Small intestine (tissue), 16 donors: ENCODE measurements at places on chromosomes 1 and 21. TPM values are rescaled to one million over a fixed set of nuclear protein-coding genes. Genes with fewer than 3 reads are reported as not detected.

WNT2B gene
- 3.6 TPM for polyA plus RNA-seq

CAMSAP2 gene
- 3.0 TPM for polyA plus RNA-seq

LCE6A gene
- not detected for polyA plus RNA-seq

GBP6 gene
- polyA plus RNA-seq: 0.27 TPM

BEND5 gene
- polyA plus RNA-seq: 4.7 TPM

DNA sequence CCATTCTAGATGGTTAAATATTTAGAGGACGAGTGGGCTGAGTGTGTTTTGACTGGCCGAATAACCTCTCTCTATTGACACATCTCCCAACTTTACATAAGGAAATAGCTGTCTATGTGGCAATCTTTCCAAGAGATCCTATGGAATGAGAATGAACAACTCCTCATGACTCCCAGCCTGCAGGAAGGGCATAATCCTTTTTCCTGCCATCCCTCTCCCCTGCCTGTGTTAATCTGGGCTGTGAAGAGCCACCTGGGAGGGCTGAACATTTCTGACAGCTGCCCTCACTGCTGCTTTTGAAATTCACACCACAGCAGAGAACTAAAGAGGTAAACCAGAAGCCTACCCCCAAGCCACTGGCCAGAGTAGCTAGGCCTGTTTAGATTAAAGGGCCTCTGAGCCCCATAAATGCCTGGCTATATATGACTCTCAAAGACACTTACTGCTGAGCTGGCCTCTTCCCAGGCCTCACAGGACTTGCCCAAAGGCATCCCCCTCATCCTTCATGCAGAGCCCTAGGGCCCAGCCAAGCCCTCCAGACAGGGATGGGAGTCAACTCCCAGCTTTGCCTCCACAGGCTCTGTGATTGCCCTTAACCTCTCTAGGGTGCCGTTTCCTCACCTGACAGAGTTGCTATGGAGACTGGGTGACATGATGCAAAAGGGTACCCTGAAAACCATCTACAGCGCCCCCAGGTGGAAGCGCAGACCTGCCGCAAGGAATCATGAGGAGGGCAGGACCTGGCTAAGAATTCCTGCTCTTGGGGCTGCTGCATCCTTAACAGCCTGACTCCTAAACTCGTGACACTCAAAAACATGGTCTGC is 42.0 kb upstream of the LDLRAP1 start:
- DNase-seq: peak; percentile 62
- H3K4me1 ChIP-seq: peaks cover 31% of the 10 kb centered on the region
- no peak overlapping the region for H3K4me3 ChIP-seq
- no peaks in the 10 kb centered on the region for H3K27me3 ChIP-seq
- no peaks in the 10 kb centered on the region for H3K36me3 ChIP-seq

DNA sequence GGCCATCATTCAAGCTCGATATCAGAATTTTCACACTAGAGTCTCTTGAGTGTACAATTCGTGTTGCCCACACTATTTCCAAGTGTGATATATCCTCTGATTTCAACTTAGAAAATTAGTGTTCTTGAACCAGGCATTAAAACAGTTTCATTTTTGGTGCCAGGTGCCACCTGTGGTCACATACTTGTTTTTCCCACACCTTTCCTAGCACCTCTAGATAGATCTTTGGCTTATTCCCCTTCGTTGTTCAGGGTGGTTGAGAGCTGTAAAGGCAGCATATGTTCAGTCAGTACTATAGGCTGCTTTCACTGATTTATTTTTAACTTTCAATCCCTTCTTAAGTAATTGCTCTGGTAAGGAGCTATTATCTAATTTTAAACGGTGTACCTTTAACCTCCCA is 131.1 kb downstream of the NEK7 start:
- no peaks in the 10 kb centered on the region for H3K27me3 ChIP-seq
- DNase-seq: no peak
- no peaks in the 10 kb centered on the region for H3K4me1 ChIP-seq
- H3K36me3 ChIP-seq: no peaks in the 10 kb centered on the region
- no peak overlapping the region for H3K27ac ChIP-seq
- no peak overlapping the region for H3K4me3 ChIP-seq

DNA sequence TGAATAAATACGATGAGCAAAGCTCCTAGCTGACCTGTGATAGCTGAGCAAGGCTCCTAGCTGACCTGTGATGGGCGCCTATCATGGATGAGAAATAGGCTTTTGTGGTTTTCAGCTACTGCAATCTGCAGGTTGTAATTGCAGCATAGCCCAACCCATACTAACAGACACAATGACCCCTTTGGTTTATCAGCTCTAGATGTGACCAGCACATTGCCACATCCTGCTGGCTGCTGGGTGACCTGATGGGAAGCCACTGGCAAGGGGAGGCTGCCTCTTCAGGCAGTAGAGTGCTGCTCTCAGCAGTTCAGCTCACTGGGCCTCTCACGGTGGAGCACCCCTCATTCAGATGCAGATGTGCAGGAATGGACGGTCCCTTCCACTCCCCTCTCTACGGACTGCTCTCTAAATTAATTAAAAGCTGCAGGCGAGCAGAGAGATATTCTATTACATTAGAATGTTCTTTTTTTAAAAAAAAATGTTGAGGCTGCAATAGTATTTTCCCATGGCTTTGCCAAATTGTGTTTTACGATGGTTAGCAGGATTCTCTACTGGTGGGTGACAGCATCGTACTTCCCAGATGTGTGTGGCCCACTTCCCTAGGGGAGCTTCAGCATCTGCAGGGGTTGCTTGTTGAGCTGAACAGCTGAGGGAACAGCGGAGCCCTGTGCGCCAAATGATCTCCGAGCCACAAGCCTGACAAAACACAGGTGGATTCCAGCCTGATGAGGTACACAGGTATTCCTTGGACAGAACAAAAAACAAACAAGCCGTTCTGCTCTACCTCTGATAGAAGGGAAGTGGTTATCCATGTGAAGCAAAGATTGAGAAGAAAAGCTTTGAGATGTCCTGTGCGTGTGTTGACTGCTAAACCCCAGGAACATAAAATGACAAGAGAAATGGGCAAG is 65.0 kb downstream of the SYT6 start:
- no peak overlapping the region for H3K27ac ChIP-seq
- H3K4me3 ChIP-seq: no peak overlapping the region

- H3K4me3 ChIP-seq: no peak overlapping the region
- H3K27me3 ChIP-seq: no peaks in the 10 kb centered on the region
- no peaks in the 10 kb centered on the region for H3K36me3 ChIP-seq
Measured at GRCh38 chr1:222769971-222770620, 33.1 kb downstream of the FAM177B start.

DNA sequence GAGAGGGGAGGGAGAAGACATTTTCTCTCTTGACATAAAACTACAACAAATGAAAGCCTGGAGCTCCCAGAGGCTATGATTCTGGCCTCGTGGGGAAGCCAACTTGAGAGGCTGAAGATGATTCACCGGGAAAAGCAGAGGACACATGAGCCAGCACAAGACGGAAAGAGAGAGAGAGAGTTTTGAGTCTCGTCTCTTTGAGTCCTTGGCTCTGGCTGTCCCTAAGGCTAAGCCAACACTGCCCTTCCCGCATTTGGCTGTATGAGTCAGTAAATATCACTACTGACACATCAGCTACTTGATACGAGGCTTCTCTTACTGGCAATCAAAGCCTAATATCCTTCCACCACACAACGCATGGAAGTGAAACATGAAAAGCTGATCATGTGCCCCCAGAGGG is 95.5 kb downstream of the GRIK3 start:
- no peak overlapping the region for H3K27ac ChIP-seq
- no peak for DNase-seq
- H3K36me3 ChIP-seq: no peaks in the 10 kb centered on the region
- no peak overlapping the region for H3K4me3 ChIP-seq
- H3K27me3 ChIP-seq: peaks cover 11% of the 10 kb centered on the region

DNA sequence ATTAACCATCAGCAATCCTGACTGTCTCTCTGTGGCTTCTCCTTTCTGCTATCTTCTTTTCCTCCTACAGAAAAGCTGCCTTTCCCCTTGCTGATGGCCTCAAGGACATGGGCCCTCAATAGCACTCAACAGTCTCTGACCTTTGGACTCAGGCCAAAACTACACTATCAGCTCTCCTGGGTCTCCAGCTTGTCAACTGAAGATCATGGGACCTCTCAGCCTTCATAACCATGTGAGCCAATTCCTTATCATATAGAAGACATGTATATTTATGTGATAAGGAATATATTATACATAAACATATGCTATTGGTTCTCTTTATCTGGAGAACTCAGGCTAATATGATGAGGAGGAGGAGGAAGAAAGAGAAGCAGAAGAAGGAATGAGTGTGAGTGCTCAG is 91.8 kb upstream of the GJB5 start:
- no peaks in the 10 kb centered on the region for H3K4me1 ChIP-seq
- H3K27ac ChIP-seq: no peak overlapping the region
- no peak overlapping the region for H3K4me3 ChIP-seq
- no peak for DNase-seq
- no peaks in the 10 kb centered on the region for H3K27me3 ChIP-seq

- peaks cover 7% of the 10 kb centered on the region for H3K4me1 ChIP-seq
- no peaks in the 10 kb centered on the region for H3K36me3 ChIP-seq
- no peak overlapping the region for H3K27ac ChIP-seq
- DNase-seq: peak; percentile 50
- H3K27me3 ChIP-seq: no peaks in the 10 kb centered on the region
Measured at GRCh38 chr21:44940116-44940631, 345 bp downstream of the SLX9 start.

DNA sequence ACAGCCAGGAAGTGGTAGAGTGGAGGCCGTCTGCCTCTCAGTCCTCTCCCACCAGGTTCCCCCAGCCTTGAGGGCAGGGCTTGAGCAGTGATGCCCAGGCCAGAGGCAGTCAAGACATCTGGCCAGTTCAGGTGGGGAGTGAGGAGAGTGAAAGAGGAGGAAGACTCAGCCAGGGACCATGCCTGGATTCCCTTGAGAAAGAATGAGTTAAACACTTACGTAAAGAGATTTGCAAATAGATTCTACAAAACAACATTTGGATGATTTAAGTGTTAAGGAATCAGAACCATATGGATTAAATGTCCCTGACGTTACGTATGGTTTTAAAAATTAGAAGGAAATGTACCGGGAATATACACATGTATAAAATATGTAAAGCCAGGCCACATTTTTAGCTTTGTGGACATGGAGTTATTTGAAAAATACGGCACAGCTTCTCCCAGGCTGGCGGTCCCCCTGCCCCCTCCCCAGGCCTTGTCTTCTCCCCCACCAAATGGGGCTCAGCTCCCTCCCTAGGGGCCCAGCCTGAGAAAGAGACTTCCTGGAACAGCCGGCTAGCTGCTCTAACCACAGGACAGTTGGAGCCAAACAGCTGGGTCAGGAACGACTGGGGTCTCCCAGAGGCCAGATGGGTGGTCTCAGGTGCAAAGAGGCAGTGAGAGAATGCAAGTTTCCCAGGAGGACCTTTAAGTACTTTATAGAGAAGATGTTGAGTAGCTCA is 188.3 kb upstream of the EDN2 start:
- no peak for DNase-seq
- H3K27ac ChIP-seq: no peak overlapping the region
- no peaks in the 10 kb centered on the region for H3K4me1 ChIP-seq
- no peaks in the 10 kb centered on the region for H3K27me3 ChIP-seq
- H3K36me3 ChIP-seq: no peaks in the 10 kb centered on the region
- H3K4me3 ChIP-seq: no peak overlapping the region

- no peak overlapping the region for H3K27ac ChIP-seq
- H3K27me3 ChIP-seq: no peaks in the 10 kb centered on the region
- no peak overlapping the region for H3K4me3 ChIP-seq
- no peaks in the 10 kb centered on the region for H3K4me1 ChIP-seq
Measured at GRCh38 chr21:39258207-39258606, 55.2 kb downstream of the BRWD1 start.

DNA sequence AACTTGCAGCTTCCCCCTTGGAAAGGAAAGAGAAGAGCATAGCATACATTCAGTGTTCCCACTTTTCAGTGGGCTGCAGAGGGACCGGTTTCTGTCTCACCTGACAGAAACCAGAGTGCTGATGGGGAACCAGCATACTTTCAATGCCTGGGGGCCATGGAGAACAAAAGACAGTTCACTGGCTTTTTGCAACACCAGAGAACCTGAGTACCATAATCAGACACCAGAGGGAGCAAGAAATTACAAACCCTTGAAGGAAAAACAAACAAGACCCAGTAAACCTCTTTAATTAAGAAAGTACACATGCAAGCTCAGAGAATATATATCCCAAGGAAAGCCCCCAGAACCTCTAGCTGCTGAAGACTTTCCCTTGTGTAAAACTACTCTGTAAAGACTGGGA is 51.1 kb downstream of the CSMD2 start:
- H3K27me3 ChIP-seq: no peaks in the 10 kb centered on the region

DNA sequence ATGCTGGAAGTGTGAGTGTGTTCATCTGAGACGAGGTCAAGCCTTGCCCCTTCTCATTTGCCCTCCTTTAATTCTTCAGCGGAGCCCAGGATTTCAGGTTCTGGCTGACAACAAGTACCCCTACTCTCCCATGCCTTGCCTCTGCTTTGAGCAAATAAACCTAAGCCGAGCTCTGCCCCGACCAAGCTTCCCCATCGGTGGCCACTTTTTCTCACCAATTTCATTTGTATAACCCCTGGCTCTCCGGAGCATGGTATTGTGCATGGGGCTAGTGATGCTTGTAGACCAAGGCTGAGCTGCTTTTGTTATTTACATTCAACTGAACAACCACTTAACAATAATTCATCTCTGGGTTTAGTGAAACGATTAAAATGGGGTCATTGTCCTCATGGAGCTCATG is 100.2 kb upstream of the RAB3GAP2 start:
- H3K27me3 ChIP-seq: no peaks in the 10 kb centered on the region
- no peak overlapping the region for H3K27ac ChIP-seq
- DNase-seq: no peak

DNA sequence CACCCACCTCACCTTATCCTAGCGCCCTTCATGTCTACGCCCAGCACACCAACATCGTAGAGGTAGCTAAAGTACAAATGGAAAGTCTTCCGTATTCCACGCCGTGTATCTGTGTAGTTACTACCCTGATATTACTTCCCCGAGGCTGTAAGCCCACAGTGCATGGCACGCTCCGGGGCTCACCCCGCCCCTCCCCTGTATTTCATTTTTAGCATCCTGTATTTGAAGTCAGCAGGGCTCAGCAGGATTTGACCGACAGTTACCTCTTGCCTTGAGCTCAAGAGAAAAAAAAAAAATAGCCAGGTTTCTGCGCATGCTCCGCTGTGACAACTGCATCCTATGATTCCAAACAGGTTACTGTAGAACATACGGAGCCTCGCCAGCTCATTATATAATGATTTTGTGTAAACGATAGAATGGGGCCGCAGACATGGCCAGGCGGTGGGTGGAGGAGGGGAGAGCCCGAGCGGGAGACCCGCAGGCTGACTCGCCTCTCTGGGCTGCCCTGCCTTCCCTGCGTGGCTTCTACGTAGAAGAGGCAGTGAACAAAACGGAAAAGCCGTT is 1.3 kb downstream of the ABCG1 start:
- peaks cover 26% of the 10 kb centered on the region for H3K4me1 ChIP-seq
- H3K4me3 ChIP-seq: peak overlapping the region; percentile 83
- H3K27ac ChIP-seq: peak overlapping the region; percentile 88

- H3K4me1 ChIP-seq: peaks cover 37% of the 10 kb centered on the region
- H3K36me3 ChIP-seq: no peaks in the 10 kb centered on the region
- peak; percentile 88 for DNase-seq
- H3K4me3 ChIP-seq: peak overlapping the region; percentile 57
Measured at GRCh38 chr1:2414297-2414958, 2.1 kb upstream of the PEX10 start.

DNA sequence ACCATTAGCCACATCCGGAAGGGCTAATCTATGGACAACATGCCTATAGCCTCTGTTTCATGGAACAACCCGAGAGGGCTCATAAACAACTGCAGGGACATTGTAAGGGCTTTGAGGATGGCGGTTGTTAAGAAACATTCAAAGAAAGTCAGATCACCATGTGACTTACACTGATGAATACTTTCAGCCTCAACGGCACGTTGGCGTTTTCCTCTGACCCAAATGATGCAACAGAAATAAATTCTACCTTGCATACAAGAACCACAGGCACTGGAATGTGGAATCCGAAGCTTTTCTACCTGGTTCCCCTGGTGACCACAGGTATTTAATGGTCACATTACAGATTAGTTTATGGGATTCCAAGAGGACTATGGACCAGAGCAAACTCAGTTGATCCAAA is 107.0 kb downstream of the CLIC6 start:
- H3K4me3 ChIP-seq: no peak overlapping the region
- no peak for DNase-seq
- H3K4me1 ChIP-seq: no peaks in the 10 kb centered on the region
